AG09309 (cell line): ENCODE measurements at places on chromosomes 13 and 19.

DNA sequence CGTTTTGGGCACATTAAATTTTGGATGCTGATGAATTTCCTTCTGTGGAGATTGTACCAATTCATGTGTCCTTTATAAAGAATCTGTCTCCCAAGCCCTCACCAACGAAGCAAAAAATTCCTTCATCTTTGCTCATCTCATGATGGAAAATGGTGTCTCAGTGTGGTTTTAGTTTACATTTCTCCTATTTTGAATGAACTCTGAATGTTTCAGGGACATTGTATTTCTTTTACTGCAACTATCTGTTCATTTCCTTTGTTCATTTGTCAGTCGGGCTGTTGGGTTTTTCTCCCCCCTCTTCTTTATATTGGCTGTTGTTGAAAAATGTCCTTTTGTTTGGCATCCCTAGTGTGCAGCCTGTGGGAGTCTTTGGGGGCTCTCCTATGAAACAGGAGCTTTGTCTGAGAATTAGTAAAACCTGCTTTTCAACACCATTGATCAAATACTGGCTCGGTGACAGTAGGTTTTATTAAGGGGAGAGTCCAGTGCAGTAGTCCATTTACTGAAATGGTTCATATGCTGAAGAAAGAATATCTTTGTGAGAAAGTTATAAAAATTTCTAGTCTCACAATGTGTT, 91.3 kb upstream of the C1QTNF9B start:
- no peak for DNase-seq

- peak; percentile 5 for DNase-seq
Observed at GRCh38 chr13:26529441-26529840, 28.0 kb upstream of the WASF3 start.

GRCh38 chr13:31029102-31029501, 96.6 kb downstream of the TEX26 start:
- DNase-seq: no peak

DNA sequence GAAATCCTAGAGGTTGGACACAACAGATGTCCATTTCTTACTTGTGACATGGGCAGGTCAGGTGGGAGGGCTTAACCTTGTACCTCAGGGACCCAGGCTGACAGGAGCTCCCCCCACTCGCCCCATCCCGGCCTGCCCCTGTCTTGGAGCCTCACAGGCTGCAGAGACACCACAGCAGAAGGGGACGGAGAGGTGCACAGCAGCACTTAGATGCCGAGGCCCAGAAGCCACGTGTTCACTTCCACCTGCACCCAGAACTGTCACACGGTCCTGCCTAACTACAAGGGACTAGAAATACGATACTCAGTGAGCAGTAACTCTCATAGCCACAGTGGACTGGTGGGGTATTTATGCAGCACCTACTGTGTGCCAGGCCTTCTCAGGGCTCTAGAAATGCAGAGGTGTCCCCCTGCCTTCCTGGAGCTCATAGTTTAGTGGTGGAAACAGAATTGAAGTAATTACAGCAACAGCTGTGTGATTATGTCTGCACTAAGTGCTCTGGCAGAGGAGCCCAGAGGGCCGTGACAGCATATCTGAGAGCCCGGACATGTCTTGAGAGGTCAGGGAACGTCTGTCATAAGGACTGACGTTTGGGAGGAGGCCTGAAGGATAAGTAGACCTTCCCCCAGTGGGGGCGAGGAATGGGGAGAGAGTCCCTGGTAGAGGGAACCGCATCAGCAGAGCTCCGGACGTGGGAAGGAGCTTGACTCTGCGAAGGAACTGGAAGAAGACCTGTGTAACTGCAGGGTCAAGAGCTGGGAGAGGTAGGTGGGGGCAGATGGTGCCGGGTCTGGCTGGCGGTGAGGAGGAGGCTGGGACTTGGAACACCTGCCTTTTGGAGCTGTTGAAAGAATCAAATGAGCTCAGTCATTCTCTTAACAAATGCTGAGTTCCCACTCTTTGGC, 130.0 kb downstream of the SIPA1L3 start:
- no peak for DNase-seq

GRCh38 chr19:3670796-3671679, 29.2 kb downstream of the PIP5K1C start:
- DNase-seq: no peak
